ENCODE measurements at places on chromosomes 1 and 21. TPM values are rescaled to one million over a fixed set of nuclear protein-coding genes. Genes with fewer than 3 reads are reported as not detected.

DNA sequence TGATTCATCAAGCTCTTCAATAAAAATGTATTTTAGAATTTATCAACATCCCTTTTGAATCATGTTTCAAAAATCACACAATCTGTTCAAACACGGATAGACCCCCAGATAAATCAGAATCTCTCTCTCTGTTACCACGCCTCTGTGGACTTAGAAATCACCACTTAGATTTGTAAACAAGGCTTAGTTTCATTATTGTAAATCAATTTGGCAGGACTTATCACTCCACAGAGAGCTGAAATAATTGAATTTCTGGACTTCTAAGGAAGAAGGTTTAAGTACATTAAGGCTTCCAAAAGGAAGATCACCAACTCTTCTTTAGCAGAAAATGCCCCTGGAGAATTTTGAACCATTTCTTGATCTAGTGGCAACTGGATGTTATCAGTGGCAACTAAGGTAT is 100.4 kb downstream of the APP start:
- no peak for DNase-seq

DNA sequence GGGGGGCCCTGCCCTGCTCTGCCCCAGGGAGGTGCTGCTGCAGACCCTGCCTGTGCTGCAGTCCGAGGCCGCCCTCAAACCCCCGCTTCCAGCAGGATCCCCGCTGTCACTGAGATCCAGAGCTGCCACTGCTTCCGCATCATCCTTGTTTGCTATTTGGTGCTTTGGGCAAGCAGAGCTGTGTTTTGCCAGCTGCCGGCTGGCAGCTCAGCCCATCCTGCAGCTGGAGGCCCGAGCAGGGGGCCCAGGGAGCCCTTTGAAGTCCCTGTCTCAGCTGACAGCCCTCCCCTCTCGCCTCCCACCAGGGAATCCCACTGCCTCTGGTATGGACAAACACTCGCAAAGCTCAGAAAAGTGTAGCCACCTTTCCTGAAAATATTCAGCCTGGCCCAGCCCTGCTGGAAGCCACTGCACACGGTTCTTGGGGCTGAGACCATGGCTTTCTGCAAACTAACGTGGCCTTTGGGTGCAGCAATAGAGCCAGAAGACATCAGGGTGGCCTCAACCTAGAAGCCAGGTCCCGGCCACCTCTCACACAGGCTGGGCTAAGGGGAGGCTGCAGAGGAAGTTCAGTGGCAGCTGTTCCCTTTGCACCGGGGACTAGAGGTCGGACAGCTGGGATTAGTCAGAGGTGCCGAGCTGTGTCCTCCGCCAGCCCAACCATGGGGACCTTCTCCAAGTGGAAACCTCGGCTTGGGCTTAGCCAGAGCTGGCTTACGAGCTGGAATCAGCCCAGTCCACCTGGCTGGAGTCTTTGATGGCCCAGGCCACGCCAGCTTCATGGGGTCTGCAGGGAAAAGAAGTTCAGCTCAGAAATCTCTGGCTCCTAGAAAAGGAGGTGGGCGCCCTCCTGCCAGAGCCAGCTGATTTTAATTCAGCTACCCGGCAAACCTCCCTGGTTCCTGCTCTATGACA is 107.1 kb downstream of the SPSB1 start:
- no peak for DNase-seq

GRCh38 chr21:42496839-42497202 is 797 bp upstream of the RSPH1 start:
- peak; percentile 65 for DNase-seq

- no peak for DNase-seq
These were observed 167.8 kb downstream of the DHRS3 start for GRCh38 chr1:12450090-12450755.

The PADI4 gene
- 3.8 TPM for total RNA-seq

The SLC25A34 gene
- total RNA-seq: 1.6 TPM

The GPR153 gene
- total RNA-seq: 10.6 TPM

Data from sciatic nerve (tissue), 2 donors.